ENCODE measurements at places on chromosomes 6 and 20.
A peak's percentile ranks its signal among the peaks of the same experiment; 100 is the strongest.

GRCh38 chr6:90874931-90875330, 288.1 kb upstream of the MAP3K7 start:
- DNase-seq: no peak

- peak; percentile 60 for DNase-seq
Observed at GRCh38 chr6:170279977-170280688, 10.7 kb downstream of the DLL1 start.

DNA sequence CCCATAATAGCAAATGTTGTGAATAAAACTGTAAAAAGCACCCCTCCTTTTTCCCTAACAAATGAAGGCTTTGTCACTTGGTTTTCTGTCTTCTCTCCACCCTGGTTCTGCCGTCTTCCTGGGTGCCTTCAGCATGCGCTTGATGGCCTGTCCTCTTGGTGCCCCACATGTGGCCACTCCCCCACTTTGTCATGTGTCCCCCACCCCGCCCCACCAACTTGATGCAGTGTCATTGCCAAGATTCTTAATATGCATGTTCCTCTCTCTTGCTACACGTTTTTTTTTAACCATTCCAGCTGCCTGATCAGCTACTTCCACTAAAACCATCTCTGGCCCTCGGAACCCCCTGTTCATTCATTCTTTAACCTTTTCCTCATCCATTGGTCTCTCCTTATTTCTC, 340.3 kb downstream of the QKI start:
- DNase-seq: no peak

DNA sequence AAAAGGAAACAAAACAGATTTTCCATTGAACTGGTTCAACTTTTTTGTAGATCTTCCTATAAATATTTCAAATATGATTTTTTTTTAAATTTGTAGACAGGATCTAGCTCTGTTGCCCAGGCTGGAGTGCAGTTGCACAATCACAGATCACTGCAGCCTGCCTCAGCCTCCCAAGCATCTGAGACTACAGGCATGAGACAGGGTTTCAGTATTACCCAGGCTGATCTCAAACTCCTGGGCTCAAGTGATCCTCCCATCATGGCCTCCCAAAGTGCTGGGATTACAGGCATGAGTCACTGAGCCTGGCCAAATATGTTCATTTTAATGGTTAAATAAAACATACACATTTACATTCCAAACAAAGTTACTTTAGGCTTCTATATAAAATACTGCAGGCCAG, 33.6 kb downstream of the SAMHD1 start:
- DNase-seq: no peak

- peak; percentile 58 for DNase-seq
Observed at GRCh38 chr20:62804627-62805154, at the start of gene OGFR. Gene OGFR, plus strand, starts transcription at chr20:62804835. Its CDS starts 25 bp downstream, at chr20:62804860.

GRCh38 chr6:14035071-14035847, 82.3 kb upstream of the CD83 start:
- DNase-seq: peak; percentile 92

- no peak for DNase-seq
Observed at GRCh38 chr6:33730611-33731010, 16.1 kb downstream of the IP6K3 start.

DNA sequence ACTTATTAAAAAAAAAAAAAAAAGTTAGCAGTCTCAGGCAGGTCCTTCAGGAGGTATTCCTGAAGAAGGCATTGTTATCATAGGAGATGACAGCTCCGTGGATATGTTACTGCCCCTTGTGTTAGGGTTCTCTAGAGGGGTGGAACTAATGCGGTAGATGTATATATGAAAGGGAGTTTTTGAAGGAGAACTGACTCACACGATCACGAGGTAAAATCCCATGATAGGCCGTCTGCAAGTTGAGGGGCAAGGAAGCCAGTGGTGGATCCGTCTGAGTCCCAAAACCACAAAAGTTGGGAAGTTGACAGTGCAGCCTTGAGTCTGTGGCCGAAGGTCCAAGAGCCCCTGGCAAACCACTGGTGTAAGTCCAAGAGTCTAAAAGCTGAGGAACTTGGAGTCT, 103.4 kb downstream of the TULP4 start:
- peak; percentile 49 for DNase-seq

GRCh38 chr6:51108563-51109234, 290.0 kb downstream of the TFAP2B start:
- no peak for DNase-seq

GRCh38 chr6:25709761-25710160, 44.8 kb upstream of the SLC17A4 start:
- DNase-seq: no peak

DNA sequence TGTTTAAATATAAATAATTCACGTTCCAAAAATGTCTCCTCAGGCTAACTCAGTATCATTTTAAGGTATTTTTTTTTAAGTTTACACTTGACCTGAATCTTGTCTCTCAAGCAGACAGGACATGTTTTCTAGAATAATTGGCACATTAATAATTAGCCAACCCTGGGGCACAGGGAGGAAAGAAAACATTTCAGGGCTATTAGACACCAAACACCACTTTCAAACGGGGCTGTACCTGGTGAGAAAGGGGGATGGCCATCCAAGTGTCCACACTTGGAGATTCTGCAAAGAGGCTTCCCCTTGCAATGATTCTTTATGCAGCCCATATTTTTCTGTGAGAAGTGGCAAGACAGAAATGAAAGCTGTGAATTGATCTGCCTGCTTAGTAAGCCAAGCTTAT, 560.8 kb downstream of the CD109 start:
- no peak for DNase-seq

- no peak for DNase-seq
Observed at GRCh38 chr6:9699888-9700287, 715.0 kb downstream of the TFAP2A start.

GRCh38 chr20:8562356-8562755, 430.3 kb downstream of the PLCB1 start:
- DNase-seq: no peak

DNA sequence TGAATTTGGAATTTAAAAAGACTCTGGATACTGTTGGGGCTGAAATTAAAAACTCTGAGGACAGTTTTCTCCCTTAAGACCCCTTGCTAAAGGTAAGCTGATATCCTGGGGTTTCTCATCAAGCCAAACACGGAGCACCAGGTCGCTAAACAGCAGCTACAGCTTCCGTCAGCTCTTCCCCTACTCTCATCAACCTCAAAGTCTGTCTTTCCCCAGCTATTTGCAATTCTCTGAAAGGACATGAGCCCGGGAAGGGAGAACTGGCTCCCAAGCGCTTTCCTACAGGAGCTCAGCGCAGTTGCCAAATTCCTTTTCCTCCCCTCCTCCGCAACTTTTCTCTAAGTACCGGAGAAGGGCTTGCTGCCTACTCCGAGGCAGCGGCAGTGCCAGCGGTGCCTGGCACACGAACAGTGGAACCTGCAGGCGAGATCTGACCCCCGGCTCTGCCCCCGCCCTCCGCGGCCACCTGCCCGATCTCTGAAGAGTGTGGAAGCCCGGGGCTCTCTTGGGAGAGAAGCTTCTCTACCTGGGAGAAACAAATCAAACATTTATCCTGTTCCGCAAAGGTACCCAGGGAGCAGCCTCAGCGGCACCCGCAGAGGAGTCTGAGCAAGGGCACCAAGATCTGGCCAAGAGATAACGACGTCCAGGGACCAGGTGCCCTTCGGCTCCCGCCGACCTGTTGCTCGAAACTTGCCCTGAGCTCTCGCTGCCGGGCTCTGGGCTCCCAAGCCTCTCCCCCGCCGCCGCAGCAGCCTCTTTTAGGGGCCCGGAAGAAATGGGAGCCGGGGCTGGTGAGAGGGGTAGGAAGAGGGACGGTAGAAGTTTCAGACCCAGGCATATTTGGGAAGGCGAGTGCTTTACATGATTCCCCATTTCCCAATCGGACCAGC, 2.2 kb downstream of the CBLN4 start:
- DNase-seq: no peak

DNA sequence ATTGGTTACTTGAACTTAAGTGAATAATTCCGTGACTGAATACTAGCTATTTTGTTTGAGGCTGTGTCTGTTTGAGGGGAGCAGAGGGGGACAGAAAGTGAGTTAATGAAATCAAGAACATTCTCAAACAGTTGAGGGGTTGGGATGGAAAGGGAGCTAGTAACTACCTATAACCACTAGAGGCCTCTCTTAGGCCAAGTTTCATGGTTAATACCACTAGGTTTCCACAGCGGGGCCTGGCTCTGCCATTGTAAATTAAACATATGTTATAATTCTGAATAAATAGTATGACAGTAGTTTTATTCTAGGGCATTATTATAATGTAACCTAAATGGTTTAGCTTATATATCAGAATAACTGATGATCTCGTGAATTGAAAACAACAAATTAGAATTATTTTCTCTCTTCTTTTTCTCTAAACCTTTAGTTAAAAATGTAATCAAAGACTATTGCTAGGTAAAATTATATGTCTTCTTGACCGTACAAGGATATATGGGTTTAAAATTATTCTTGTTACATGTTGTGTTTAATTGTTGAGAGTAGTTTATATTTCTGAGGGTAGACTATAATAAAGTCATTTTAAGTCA, 108.1 kb downstream of the BCKDHB start:
- DNase-seq: peak; percentile 74

- peak; percentile 35 for DNase-seq
Observed at GRCh38 chr6:170485159-170485558, 67.9 kb downstream of the PSMB1 start.

DNA sequence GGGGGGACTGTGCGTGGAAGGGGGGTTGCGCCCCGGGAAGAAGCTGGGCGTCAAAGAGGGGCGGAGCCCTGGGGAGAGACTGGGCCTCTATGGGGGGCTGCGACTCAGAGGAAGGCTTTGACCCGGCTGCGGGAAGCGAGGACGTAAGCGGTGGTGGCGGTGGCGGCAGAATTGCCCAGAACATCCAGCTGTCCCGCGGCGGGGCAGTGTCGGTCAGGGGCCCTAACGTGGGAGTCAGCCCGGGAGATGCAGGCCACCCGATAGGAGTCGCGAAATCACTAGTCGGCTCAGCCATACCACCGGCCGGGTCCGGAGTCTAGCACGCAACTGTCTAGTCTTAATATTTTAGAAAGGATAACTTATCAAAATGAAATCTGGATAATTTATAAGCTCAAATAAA, 387.6 kb upstream of the EYS start:
- no peak for DNase-seq

- no peak for DNase-seq
Observed at GRCh38 chr6:170085475-170086401, 205.1 kb downstream of the DLL1 start.

DNA sequence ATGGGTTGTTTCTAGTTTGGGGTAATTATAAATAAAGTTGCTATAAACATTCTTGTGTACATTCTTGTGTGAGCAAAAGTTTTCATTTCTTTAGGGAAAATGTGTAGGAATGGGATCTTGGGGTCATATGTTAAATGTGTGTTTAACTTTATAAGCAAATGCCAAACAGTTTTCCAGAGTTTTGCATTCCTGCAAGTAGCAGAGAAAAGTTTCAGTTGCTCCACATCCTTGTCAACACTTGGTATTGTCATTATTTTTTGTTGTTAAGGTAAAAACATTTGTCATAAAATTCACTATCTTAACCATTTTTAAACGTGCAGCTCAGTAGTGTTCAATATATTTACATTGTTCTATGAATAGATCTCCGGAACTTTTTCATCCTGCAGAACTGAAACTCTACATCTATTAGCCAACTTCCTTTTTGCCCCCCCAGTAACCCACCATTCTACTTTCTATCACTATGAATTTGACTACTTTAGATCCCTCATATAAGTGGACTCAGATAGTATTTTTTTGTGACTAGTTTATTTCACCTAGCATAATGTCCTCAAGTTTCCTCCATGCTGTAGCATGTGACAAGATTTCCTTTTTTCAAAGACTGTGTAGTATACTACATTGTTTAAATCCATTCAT, 48.4 kb downstream of the PHACTR2 start:
- DNase-seq: no peak

GRCh38 chr20:35093267-35093884, 769 bp upstream of the TRPC4AP start:
- DNase-seq: no peak

DNA sequence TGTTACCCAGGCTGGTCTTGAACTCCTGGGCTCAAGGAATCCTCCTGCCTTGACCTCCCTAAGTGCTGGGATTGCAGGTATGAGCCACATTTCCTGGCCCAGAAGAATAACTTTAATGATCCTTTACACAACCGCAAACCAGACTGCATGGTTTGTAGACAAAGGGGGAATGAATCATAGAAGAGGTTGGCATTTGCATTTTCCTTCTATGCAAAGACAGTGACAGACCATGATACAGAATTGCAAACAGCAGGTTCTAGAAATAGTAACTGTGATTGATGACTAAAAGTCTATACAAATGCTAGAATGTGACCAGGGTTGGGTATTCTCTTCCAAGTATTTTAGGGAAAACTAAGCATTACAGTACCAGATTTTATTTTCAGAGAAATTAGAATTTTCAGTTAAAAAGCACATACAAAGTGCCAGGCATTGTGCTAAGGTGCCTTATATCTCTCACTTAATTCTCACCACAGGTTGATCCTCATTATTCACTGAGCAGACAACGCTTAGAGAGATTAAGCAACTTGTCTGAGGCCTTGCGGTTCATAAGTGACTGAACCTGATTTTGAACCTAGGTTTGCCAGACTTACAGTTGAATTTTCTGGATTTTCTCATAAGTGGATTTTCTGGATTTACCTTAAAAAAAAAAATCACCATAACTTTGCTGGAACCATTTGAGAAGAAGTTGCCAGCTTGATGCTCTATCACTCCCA, 146.6 kb downstream of the ZFAND3 start:
- no peak for DNase-seq

DNA sequence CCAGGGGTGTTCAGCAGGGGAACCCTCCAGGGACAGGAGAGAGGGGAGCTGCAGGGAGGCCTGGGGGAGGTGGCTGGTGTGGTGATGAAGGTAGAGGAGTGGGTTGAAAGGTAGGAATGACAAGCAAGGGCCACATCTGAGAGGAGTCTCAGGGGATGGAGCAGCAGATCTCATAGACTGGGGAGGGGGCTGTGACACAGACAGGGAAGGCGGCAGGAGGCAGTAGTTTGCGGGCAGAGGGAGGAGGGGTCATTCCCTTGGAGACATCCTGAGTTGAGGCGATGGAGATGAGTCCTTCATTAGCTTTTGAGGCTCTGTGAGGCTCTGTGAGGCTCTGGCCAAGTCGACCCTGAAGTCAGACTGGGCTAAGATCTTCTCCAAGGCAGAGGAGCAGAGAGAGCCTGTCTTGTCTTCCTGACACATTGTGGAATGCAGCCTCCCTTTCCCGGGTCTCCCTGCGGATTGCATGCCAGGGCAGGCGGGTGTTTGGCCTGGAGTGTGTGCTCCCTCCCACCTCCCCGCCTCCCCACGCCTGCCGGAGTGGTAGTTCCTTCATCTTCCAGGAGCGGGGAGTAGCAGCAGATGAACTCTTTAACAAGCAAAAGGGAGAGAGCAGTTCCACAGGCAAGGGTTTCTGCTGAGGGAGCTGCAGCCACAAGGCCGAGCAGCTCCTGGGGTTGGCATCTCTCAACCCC, 34.3 kb upstream of the MLN start:
- peak; percentile 72 for DNase-seq

GRCh38 chr20:23537030-23537429, 31.3 kb downstream of the CST9L start:
- no peak for DNase-seq
